ENCODE measurements at places on chromosomes 13 and 19.

DNA sequence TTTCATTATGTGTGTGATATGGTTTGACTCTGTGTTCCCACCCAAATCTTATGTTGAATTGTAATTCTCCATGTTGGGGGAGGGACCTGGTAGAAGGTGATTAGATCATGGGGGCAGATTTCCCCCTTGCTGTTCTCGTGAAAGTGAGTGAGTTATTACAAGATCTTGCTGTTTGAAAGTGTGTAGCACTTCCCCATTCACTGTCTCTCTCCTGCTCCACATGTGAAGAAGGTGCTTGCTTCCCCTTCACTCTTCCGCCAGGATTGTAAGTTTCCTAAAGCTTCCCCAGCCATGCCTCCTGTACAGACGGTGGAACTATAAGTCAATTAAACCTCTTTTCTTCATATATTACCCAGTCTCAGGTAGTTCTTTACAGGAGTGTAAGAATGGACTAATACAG is 54.3 kb upstream of the SERTM1 start:
- no peak for DNase-seq

GRCh38 chr19:23779645-23780044 is 21.0 kb upstream of the ZNF681 start:
- DNase-seq, result no peak

- DNase-seq, result no peak
Observed at GRCh38 chr13:75416327-75417011, 65.5 kb downstream of the TBC1D4 start.

- no peak for DNase-seq
Observed at GRCh38 chr19:48490981-48491792, 20.4 kb downstream of the LMTK3 start.

- DNase-seq, result no peak
Observed at GRCh38 chr19:33124207-33125098, 7.5 kb upstream of the WDR88 start.

GRCh38 chr19:39413911-39414608 is 1.6 kb downstream of the PLEKHG2 start:
- no peak for DNase-seq

DNA sequence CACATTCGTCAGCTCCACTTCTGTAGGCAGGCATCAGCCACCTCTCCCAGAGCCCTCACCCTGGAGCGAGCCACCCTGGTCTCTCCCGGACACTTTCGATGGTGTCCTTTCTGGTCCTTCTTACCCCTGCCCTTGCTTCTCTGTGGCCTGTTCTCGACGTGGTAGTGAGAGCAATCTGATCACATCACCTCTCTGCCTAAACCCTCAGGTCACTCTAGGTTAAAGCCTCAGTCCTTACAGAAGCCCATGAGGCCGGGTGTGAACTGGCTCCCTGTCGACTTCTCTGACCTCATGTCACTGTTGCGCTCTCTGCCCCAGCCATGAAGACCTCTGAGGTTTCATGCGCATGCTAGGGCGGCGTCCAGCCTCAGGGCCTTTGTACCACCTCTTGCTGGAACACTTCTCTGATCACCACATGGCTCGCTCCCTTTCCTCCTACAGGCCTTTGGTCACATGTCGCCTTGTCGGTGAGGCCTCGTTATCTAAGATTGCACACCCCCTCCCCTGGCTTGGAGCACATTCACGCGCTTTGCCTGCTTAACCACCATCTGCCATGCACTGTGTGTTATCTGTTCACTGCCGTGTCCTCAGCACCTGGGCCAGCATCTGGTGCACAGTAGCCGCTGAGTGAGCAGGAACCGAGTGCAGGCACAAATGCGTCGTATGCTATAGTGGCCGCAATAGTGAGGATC is 101.5 kb downstream of the DPF1 start:
- no peak for DNase-seq

GRCh38 chr13:37277435-37278144 is 172.1 kb upstream of the CSNK1A1L start:
- no peak for DNase-seq

DNA sequence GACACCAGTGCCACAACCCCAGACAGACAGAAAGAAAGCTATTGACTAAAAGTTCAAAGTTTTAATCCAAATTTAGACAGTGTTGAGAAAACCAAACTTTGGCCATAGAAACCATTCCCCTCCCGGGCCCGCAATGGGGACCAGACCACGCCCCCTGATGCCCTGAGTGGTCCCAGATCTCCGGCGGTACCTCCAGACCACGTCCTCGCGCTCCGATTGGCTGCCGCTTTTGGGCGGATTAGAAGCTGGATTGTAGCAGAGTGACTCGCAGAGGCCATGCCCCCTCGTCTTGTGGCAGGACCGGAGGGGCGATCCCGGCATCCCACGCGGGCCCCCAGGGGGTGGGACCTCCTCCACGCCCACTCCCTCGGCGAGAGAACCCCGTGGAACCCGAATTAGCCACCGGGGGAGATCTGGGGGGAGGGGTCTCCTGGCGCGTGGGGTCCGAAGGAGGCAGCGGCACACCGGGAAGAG is 797 bp upstream of the HSD17B14 start:
- peak; percentile 59 for DNase-seq

- no peak for DNase-seq
Observed at GRCh38 chr13:40116008-40116407, 460.5 kb downstream of the COG6 start.

All from central memory CD8-positive, alpha-beta T cell (primary cell).